ENCODE measurements at places on chromosomes 13 and 19.

DNA sequence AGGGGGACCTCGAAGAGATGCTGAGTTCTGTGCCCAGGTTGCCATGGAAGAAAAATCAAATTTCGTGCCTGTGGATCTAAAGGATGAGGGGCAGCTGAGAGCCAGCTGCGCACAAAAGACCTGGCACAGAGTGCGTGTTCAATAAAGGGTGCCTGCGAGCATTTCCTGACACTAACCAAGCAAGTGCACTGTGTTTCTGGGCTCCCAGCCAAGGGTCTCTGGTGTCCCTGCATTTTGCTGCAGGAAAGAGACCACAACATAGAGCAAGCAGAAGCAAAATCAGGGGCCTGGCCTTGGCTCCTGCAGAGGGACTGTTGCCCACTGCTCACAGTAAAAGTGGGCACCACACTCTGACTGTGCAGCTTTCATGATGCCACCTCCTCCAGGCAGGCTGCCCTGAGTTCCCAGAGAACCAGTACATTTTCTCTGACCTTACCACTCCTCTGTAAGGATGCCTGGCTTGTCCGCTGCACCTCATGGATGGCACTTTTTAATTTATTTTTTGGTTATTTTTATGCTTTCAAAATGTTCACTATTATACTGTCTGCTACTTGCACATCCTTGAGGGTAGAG, 70.8 kb upstream of the GPR12 start:
- no peak for DNase-seq

DNA sequence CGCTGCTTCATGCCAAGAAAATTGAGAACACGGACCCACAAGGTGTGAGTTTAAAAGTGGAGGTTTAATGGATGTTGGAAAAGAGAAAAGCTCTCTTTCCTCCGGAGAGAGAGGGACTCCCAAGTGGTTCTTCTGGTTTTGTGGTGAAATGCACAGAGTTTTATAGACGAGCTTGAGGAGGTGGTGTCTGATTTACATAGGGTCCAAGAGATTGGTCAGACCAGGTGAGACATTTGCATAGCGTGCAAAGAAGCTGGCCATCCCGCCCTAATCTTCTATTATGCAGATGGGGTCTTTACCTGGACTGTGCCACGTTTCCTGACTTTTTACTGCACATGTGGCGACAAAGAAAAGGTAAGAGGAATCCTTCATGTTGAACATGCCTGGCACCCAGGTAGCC, 236.4 kb upstream of the PCDH9 start:
- no peak for DNase-seq

DNA sequence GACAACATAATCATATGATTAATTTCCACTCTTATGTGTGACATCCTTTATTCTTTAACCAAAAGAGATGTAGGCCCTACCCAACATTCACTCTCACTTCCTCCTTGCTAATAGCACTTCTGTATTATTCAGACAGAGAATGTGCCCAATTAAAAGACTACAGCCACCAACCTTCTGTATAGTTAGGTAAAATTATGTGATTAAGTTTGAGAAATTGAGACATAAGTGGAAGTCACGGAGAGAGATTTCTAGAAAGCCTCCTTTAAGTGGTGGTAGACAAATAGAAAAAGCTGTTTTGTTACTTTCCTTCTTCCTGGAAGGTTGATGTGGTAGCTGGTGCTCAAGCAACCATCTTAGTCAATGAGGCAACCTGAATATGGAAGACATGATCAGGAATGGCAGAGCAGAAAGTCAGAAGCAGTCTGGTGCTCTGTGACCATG, 14.8 kb downstream of the EPSTI1 start:
- no peak for DNase-seq

- DNase-seq: no peak
These were observed 38.9 kb upstream of the KATNAL1 start for GRCh38 chr13:30346153-30346788.

- DNase-seq: no peak
These were observed 4.1 kb downstream of the FPR2 start for GRCh38 chr19:51765086-51765485.

GRCh38 chr13:114081761-114082681, 50.4 kb downstream of the RASA3 start:
- no peak for DNase-seq

- no peak for DNase-seq
These were observed 21.7 kb downstream of the PRKCSH start for GRCh38 chr19:11457115-11457514.

DNA sequence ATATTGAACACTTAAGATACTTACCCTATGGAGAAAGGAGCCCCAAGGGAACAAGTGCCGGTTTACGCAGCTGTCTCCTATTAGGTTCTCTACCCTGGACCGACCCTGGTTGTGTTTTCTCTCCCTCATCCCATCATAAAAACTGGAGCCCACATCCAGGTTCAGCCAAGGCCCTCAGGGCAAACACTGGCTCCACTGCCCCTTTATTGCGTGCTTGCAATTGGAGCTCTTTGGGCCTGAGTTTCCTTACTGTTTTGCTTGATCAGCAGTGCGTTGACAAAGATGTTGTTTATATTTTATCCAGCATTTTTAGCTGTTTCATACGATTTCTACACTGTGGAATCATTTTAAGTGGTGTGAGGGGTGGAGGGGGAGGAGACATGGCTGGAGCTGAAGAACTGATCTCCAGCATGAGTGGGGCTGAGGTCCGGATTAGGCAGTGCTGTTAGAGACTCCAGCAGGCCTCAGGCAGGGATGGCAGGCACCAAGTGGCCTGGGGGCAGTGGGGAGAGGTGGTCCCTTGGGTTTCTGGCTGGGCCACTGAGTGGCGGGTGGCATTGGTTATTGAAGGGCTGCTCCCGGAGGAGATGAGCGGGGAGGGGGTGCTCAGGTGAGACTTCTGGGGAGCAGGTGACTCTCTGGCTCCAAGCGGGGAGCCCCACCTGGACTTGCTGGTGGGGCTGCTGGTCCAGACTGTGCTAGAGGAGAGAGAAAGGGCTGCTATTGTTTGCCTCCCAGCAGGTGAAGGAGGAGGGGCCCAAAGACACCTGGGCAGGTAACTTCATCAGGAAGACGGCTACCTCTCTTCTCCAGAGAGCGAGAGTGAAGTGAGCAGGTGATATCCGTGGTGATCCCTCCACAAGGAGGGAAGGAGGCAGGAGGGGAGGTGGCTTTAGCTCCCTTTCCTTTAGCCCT, 62.4 kb upstream of the RNF113B start:
- no peak for DNase-seq

DNA sequence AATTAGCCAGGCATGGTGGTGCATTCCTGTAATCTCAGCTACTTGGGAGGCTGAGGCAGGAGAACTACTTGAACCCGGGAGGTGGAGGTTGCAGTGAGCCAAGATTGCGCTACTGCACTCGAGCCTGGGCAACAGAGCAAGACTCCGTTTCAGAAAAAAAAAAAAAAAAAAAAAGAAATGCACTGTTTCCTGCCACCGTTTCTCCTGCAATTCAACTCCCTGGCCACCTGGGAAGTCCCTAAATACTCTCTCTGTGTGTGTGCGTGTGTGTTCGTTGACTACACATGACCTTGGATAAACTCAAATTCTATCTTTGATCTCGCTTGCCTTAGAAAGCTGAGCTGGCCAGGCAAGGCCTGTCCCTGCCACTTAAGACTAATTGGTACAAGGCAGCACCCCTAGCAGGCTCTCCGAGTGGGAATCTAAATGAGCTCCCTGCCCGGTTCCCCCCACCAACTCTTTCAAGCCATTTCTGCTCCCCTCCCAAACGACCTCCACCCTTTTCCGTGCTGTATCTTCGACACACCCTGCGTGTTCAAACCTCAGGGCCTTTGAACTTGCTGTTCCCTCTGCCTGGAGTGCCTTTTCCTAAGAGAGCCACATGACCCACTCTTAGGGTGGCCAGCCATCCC, 5.2 kb upstream of the BCAT2 start:
- DNase-seq: no peak

GRCh38 chr13:59842507-59842906, 321.2 kb downstream of the DIAPH3 start:
- DNase-seq: no peak

GRCh38 chr13:75153386-75153785, 328.6 kb downstream of the TBC1D4 start:
- DNase-seq: no peak

DNA sequence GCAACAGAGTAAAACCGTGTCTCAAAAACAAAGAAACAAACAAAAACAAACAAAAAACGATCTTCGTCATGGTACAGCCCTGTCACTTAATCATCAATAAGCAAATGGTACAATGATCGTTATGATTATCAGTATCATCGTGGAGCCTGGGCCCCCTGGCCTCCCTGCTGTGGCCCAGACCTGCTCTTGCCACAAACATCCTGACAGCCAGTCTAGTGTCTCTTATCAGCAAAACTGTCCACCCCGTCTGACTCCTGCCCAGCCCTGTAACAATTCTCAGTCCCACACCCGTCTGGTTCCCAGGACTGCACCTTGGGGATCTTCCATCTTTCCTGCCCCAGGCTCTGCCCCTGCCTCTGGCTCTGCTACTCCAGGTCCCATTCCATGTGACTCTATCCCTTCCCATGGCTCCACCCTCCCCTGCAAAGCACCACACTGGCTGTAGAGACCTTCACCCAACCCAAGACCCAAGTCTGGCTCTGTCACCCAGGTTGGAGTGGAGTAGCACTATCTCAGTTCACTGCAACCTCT, 5.7 kb downstream of the ZNF653 start:
- no peak for DNase-seq

DNA sequence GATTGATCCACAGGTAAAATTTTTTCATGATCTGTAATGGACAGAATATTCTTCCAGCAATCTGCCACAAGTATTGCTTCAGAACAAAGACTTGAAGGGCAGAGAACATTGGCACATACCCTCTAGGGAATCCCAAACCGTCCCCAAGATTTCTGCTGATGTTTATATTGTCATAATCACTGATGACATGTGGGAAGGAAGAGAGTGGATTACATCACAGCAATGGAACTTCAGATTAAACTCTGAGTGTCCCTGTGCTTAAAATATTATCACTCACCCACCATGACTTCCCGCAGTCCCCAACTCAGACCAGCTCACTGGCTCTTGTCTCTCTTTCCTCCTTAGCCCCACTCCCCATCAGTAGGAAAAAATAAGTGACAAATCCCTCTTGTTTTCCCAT, 8.5 kb upstream of the TPT1 start:
- DNase-seq: no peak

Data from sciatic nerve (tissue), 2 donors.